NCI-H2029 treated with DMSO at 0.1 percent for 48 hours (cell line): ENCODE measurements at places on chromosomes 2 and 18.

- DNase-seq: no peak
Measured at GRCh38 chr18:78199611-78200010, 780.0 kb upstream of the SALL3 start.

- no peak for DNase-seq
Measured at GRCh38 chr2:179790235-179791217, 70.9 kb downstream of the ZNF385B start.

DNA sequence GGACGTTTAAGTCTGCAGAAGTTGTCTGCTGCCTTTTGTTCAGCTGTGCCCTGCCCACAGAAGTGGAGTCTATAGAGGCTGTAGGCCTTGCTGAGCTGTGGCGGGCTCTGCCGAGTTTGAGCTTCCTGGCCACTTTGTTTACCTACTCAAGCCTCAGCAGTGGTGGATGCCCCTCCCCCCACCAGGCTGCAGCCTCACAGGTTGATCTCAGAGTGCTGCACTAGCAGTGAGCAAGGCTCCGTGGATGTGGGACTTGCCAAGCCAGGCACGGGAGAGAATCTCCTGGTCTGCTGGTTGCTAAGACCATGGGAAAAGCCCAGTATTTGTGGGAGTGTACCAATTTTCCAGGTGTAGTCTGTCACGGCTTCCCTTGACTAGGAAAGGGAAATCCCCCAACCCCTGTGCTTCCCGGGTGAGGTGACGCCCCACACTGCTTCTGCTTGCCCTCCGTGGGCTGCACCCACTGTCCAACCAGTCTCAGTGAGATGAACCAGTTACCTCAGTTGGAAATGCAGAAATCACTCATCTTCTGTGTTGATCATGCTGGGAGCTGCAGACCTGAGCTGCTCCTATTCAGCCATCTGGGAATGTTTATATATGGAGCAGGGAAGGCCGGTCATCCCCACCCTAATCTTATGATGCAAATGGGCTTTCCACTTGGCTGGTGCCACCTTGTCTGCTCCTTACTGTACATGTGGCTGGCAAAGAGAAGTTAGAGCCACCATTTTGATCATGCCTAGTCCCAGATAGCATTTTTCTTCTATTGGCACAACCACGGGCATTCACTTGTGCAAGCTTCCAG lies 156.9 kb upstream of the ITGA6 start:
- DNase-seq: no peak

GRCh38 chr18:13323186-13323585 lies 104.6 kb downstream of the LDLRAD4 start:
- no peak for DNase-seq

- DNase-seq: no peak
Measured at GRCh38 chr18:11115276-11115675, 34.1 kb downstream of the PIEZO2 start.

DNA sequence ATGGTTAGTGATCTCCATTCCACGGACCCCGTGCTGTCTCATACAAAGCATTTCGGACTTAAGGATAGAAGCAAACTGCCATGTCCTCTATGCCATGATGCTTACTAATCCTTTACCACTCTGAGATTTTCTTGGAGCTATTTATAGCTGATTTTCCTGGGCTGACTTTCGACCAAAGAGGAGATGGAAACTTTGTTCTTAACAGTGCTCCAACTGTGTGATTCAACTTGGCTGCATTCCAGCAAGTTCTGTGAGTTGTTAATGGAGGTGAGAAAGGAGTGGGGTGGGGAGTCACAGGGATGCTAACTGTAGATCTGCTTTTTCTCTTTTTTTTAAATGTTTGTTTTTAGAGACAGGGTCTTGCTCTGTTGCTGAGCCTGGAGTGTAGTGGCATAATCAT lies 45.5 kb upstream of the MSH2 start:
- no peak for DNase-seq

DNA sequence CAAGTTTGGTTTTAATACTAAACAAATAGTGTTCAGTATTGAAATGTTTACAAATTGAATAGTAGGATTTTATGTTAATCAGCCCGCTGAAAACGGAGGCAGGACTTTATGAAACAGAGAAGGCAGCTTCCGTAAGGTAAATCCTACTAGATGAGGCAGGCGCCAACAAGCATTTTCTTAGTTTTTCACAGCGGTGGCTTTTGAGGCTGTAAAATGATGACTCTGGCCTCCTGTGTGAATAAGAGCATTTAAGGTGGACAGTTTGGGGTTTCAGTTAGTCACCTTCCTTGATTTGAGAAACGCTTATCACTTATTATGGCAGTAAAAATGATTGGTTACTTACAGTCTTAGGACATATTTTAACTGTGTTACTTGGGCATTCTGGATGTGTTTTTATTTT lies 212.9 kb downstream of the PTGR3 start:
- DNase-seq: no peak

GRCh38 chr2:63763391-63763941 lies 78.2 kb upstream of the UGP2 start:
- DNase-seq: no peak

DNA sequence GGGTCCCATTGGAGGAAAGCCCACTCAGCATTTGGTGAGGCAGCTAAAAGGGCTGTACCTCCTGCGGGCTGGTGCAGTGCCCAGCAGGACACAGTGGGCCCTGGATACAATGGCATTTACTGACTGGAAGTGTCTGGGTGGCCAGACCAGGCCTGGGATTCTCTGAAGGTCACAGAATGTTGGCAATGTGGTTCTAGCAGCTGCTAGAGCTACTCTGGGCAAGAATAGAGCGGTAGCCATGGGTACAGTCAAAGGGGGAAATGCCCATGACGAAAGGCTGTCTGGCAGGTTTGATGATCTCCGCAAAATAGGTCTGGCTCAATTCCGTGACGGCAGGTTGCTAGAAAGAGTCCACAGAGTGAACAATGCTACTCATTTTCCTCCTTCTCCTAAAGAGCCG lies 241.8 kb downstream of the AFF3 start:
- no peak for DNase-seq

- DNase-seq: no peak
Measured at GRCh38 chr2:119523383-119523951, 816 bp downstream of the SCTR start.

- DNase-seq: no peak
Measured at GRCh38 chr2:12197133-12197532, 450.7 kb downstream of the LPIN1 start.

DNA sequence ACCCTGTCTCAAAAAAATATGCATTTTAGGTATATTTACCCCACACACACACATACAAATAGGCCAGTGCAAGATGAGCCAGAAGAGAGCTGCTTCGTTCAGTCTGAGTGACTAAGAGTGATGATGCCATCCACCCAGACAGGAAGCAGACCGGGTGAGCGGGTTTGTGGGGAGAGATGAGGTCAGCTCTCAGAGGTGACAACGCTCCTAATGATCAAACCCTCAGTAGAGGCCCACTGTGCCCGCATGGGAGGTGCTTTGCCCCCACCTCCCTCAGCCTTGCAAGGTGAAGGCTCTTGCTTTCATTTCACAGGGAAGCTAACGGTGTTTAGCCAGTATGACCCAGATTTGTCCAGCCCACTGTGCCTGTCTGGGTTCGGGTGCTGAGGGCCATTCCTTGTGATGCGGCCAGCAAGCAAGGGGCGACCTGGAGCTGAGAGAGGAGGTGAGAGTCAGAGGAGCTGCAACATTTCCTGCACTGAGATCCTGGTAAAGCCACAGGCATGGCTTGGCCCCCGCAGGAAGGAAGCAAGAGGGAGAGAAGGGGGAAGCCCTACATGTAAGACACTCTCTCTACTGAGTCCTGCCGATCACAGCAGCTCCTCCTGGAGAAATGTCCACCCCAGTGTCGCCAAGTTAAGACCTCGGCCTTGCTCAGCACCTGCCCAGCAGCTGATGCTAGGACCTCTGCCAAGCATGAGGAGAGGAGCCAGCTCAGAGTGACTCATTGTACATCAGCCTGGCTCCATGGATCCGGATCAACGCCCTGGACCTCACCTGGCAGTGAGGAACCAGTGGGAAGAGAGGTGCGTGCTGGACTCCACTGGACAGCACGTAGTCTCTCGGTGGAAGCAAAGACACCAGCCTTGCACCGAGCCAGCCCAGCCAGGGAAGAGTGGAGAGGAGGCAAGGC lies 37.0 kb downstream of the NIFK start:
- peak; percentile 12 for DNase-seq

DNA sequence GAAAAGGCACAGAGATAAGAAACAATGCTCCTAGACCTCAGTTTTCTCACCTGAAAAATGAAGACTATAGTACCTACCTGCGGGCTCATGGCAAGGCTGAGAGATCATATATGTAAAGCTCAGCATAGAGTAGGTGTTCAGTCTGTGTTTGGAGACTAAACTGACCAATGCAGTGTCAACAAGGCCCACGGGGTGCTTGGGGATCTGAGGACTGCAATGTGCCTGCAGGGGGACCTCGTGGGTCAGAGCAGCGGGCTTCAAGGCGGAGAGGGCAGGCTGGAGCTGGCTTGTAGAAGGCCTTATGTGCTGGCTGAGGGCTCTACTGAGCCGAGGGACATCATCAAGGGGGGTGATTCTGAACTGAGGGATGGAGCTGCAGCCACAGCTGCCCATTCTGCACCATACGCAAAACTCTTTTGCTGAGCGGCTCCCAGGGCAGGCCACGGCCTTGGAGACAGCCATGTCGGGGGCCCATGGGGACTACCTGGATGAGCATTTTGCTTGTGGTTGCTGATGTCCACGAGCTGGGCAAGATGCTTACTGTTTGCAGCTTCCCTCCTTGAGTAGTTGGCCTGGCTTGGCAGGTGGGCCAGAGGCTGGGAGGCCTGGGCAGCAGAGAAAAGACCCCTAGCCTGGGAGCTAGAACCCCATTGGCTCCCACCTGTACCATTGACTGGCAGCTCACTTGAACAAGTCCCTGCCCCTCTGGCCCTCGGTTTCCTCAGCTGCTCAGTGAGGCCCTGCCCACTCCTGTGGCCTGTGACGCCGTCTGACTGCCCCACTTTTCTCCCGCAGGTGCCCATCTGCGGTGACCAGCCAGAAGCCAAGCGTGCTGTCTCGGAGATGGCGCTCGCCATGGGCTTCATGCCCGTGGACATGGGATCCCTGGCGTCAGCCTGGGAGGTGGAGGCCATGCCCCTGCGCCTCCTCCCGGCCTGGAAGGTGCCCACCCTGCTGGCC lies 23.5 kb downstream of the STEAP3 start:
- DNase-seq: no peak

DNA sequence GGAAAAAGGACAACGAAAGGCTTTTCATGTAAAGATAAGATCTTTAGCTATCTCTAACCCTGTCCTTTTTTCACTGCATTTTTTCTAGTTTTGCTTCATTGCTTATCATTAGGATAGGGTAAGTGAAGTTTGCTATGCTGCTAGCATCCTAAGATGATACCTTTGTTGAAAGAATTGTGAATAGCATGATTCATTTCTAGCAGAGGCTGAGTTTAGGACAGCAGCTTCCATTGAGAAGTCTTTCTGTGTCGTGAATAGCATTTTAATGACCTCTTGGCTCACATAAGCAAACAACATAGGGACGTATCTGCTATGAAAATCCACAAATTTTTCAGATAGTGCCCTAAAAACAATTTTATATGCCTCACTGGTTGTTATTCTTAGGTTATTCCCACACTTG lies 36.4 kb upstream of the GAREM2 start:
- DNase-seq: no peak

GRCh38 chr2:170189757-170190156 lies 11.8 kb downstream of the MYO3B start:
- DNase-seq: no peak

- DNase-seq: no peak
Measured at GRCh38 chr18:5447442-5447841, 96.4 kb downstream of the EPB41L3 start.

DNA sequence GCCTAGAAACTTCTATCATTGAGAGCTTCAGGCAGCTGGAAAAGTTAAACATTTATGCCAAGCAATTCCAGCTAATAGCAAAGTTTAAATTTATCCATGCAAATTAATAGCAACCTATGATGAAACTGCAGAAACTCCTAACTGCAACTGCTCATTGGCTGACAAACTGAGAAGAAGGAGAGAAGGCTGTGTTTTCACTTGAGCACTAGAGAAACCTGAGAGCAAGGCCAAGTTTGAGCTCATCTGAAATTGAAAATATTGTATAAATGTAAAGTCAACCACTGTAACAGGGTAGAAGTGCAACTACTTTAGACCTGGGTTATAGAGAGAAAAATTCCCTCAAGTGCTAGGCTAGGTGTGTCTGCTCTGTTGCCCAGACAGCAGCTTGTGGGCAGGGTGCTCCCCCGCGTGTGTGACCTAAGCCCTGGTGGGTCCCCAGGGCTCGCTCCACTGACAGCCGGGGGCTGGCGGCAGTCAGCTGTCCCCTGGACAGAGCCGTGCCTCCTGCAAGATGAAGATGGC lies 50.2 kb downstream of the CABYR start:
- DNase-seq: no peak
